GM20000 (cell line): ENCODE measurements at places on chromosomes 5 and 9.

DNA sequence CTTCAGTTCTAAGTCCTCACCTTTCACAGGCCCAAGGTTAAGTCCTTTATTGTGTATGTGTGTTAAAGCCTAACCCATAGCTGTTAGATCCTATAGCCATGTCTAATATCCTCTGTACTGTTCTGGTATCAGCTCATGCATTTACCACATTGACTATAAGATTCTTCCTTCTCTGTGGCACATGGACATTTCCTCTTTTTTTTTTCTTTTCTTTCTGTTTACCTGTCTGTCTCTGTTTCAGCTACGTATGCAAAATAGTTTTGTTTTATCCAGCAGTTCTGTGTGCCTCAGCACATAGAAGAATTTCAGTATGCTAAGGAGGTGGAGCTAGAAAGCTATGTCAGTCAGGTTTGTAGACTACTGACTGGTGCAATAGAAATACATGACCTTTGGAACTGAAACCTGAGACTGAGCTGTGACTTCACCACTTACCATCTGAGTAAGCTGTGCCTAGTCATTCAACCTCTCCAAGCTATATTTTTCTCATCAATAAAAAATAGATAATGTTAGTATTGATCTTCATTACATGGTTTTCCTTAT, 155.6 kb upstream of the VLDLR start:
- peak; percentile 62 for DNase-seq

- no peak for DNase-seq
These were observed 164.1 kb upstream of the MRPS30 start for GRCh38 chr5:44644628-44645027.

- peak; percentile 54 for DNase-seq
These were observed 10.0 kb upstream of the C5 start for GRCh38 chr9:121059998-121060636.

DNA sequence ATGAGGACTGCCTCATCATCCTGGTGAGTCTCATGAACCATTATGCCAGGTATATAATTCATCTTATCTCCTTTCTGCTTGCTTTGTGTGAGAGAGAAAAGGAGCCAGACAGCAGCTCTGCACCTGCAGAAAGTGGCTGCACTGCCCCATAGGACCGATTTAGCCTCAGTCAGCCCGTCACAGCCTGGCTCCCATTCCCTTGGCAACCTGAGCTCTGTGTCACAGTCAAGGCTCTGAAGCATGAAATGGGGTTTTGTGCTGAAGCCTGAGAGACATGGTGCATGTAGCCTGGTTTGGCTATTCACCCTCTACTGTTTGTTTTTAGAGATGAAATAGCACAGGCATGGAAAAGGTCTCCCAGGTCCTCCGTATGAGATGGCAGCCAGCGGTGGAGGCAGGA, 198.3 kb downstream of the KCTD16 start:
- DNase-seq, result no peak

DNA sequence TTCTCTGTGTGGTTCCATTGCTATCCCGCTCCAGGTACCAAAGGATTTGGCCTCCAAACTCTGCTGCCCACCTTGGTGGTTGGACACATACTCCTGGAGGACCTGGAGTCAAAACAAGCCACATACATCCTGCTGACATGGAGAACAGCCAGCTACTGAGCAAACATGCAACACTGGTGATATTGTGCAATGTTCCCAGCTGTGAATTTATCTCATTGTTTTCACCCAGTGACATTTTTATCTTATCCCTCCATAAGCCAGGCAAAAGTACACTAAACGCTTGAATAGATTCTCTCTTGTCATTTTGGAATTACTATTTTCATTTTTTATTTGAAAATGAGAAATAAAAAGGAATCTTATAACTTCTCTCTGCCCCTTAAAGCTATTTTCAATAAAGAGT, 11.1 kb upstream of the CTSL start:
- no peak for DNase-seq

DNA sequence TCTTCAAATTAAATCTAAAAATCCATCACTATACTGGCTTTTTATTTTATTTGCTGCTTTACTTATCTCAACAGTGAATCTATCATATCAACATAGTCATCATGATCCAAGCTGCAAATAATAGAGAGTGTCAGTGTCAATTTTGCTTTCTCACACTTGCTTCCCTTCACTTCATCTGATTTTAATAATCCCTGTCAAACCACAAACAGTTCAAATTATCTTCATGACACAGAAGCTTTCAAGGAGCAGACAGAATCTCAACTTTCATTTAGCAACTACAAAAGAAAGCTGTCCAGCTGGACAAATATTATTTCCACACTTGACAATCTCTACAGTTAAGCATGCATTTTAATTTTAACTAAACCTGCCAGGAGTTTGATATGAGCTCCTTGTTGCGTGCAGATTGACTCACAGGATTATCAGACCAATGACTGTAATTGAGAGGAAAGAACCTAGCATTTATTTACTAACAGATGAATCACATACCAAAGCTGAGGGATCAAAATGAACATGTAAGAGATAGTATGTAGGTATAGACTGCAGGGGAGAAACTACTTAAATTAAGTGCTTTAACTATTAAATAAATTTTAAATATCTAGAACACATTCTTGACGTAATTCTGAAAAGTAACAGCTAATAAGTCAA, 56.0 kb downstream of the KIAA0825 start:
- no peak for DNase-seq

GRCh38 chr9:38713426-38713825, 6.5 kb downstream of the FAM240B start:
- no peak for DNase-seq

DNA sequence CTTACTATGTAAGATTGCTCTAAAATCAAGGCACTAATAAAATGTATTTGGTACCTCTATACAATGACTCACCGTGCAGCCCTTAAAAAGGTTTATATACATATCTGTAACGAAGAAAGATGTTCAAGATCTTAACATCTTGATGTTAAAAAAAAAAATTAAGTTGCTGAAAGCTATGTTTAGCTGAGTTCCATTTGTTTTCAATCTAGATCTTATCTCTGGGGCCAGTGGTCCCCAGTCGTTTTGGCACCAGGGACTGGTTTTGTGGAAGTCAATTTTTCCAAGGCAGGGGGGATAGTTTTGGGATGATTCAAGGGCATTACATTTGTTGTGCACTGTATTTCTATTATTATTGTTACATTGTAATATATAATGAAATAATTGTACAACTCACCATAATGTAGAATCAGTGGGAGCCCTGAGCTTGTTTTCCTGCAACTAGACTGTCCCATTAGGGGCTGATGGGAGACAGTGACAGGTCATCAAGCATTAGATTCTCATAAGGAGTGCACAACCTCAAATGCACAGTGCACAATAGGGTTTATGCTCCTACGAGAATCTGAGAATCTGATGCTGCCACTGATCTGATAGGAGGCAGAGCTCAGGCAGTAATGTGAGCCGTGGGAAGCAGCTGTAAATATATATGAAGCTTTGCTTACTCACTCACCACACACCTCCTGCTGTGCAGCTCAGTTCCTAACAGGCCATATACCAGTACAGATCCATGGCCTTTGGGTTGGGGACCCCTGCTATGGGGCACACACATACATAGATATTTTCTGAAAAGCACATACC, 27.6 kb upstream of the TSLP start:
- DNase-seq, result no peak

GRCh38 chr5:125310749-125311148, 564.3 kb upstream of the ZNF608 start:
- DNase-seq, result no peak

GRCh38 chr5:97545886-97546535, 363.0 kb upstream of the RIOK2 start:
- DNase-seq, result no peak

GRCh38 chr9:110538647-110539041, 40.9 kb downstream of the SVEP1 start:
- DNase-seq, result no peak

GRCh38 chr5:172791286-172791685, 20.3 kb upstream of the DUSP1 start:
- DNase-seq, result no peak

GRCh38 chr9:123922911-123923310, 7.0 kb downstream of the DENND1A start:
- DNase-seq, result no peak

DNA sequence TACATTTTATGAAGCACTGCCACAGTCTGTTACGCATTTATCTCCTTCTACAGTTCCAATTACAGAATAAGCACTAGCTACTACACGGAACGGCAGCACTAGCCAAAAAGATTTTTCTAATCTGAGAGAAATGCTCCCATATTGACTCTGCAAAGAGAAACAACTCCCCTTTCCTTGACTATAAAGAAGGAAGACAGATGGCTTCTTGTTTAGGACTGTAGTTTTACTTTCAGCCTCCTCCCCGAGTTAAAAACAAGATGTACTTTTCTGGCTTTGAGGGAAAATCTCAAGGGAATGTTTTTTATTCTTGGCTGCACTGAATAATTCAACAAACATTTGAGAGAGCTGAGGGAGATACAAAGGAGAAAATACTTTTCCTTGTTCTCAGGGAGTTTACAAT, 1.9 kb upstream of the SLC44A1 start:
- DNase-seq, result no peak

GRCh38 chr9:119453980-119454379, 84.7 kb upstream of the BRINP1 start:
- no peak for DNase-seq

DNA sequence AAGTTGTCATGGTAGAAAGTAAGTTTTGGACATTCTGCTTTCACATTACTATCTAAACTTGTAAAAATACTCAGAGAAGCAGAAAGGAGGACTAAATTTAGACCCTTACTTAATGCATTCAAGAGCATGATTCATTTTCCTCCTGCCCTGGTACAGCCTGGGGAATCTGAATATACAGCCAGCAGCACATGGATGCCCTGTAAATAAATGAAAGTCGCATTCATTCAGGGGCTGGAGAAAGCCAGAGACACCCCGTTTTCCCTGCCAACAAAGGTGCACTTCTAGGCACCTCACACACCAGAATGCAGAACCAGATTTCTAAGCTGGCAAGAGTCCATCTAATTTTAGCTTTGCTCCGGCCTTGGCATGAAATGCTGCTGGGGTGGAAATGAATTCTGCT, 172.7 kb upstream of the KLF9 start:
- DNase-seq, result no peak

- no peak for DNase-seq
These were observed 11.3 kb downstream of the PDGFRB start for GRCh38 chr5:150144246-150144801.

GRCh38 chr9:111572950-111573604, 26.4 kb downstream of the PTGR1 start:
- DNase-seq, result no peak

- DNase-seq, result no peak
These were observed 66.6 kb downstream of the ANKHD1 start for GRCh38 chr5:140468188-140468587.

DNA sequence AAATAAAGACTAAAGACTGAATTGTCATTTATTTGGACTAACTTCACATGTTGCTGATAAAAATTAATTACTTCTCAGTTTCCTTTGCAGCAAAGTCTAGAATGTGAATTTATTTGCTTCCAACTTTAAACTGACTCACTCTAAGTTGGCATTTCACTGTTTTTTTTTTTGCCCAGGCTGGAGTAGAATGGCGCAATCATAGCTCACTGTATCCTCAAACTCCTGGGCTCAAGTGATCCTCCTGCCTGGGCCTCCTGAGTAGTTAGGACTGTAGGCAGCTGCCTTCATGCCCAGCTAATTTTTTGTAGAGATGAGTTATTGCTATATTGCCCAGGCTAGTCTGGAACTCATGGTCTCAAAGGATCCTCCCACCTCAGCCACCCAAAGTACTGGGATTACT, 3.5 kb downstream of the CCNB1 start:
- no peak for DNase-seq

- no peak for DNase-seq
These were observed 4.1 kb downstream of the PTGS1 start for GRCh38 chr9:122374885-122375420.

- DNase-seq, result no peak
These were observed 360.1 kb upstream of the RIOK2 start for GRCh38 chr5:97543166-97543565.

DNA sequence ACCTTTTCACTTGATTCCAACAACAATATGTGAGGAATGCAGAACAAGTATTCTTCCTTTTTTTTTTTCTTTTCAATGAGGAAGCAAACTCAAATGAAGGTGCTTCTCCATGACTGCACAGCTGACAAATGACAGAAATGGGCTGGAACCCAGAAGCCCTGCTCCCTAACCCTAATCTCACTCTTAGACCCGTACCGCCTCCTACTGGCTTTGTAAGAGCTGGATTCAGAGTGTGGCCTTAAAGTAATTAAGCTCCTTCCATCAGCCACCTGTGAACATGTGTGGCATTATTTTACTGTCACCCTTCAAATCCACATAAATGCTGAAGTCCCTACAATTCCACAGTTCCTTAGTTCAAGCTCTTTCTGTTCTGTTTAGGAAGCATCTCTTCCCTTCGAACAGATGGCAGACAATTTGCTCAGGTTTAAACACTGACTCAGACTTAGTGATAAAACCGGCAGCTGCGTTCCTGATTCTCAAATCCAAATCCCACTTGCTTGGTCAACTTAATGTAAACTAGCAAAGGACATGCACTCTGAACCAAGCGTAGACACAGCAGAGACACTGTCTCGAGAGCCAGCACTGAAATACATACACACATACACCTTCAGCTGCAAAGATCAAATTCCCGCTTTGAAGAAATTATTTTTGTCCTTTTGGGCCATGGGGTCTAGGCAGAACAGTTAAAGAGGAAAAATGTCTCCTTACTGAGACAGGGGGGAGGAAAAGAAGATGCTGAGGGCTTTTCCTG, 316.7 kb upstream of the TLE4 start:
- DNase-seq, result no peak

DNA sequence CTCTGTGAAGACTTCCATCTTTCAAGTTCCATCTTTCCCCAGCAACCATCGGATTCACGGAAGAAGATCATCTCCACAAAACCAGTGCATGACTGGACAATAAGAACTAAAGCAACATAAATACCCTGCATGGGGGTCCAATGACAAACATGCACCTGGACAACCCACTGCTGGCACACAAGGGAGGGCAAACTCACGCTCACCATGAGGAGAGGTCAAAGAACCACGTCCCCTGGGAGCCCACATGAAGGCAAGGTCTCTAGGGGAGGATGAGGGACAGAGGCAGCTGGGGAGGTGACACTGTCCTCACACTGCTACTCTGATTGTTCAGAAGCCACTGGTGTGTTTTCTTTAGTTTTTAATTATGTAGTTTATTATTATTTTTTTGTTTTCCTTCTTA, 190.8 kb downstream of the MED10 start:
- no peak for DNase-seq

- DNase-seq, result no peak
These were observed 455.3 kb upstream of the PTGER4 start for GRCh38 chr5:40224421-40224820.

GRCh38 chr5:176542596-176543427, 5.6 kb upstream of the RNF44 start:
- DNase-seq, result peak; percentile 85
